ENCODE measurements at places on chromosomes 1 and 21.
A peak's percentile ranks its signal among the peaks of the same experiment; 100 is the strongest.

GRCh38 chr1:205237526-205238484 is 10.1 kb downstream of the TMCC2 start:
- no peak for DNase-seq

DNA sequence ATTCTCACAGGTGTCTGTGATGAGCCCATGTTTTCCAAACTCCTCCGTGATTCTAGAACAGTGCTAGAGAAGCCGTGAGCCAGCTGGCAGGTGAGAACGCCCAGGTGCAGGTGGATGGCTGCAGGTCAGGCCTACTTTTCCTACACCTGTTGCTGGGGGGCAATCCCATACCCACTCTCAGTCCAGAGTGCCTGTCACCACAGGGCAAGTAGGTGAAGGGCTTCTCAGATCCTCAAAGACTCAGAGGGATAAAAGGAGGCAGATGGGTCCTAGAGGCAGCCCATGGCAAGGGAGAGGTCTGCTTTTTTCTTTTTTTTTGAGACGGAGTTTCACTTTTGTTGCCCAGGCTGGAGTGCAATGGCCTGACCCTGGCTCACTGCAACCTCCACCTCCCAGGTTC is 50.7 kb upstream of the H6PD start:
- DNase-seq = no peak

GRCh38 chr1:11836955-11837766 is 10.4 kb downstream of the NPPA start:
- no peak for DNase-seq

GRCh38 chr1:203336097-203336496 is 14.8 kb downstream of the FMOD start:
- DNase-seq = no peak

GRCh38 chr21:41928621-41929220 is 25.1 kb downstream of the C2CD2 start:
- no peak for DNase-seq

DNA sequence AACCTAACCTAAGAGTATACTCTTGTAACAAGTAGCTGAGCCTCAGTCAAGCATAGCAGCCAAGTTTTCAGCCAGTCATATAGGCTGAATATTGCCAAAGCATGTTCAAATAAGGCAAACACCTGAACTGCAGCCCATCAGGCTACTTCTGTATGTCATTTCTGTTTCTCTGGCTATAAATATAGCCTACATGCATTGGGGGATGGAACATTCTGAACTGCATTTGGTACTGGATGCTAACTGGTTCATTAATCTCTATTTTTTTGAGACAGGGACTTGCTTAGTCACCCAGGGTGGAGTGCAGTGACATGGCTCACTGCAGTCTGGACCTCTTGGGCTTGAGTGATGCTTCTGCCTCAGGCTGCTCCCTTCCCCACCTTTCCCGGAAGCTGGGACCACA is 37.3 kb downstream of the MAST2 start:
- no peak for DNase-seq

DNA sequence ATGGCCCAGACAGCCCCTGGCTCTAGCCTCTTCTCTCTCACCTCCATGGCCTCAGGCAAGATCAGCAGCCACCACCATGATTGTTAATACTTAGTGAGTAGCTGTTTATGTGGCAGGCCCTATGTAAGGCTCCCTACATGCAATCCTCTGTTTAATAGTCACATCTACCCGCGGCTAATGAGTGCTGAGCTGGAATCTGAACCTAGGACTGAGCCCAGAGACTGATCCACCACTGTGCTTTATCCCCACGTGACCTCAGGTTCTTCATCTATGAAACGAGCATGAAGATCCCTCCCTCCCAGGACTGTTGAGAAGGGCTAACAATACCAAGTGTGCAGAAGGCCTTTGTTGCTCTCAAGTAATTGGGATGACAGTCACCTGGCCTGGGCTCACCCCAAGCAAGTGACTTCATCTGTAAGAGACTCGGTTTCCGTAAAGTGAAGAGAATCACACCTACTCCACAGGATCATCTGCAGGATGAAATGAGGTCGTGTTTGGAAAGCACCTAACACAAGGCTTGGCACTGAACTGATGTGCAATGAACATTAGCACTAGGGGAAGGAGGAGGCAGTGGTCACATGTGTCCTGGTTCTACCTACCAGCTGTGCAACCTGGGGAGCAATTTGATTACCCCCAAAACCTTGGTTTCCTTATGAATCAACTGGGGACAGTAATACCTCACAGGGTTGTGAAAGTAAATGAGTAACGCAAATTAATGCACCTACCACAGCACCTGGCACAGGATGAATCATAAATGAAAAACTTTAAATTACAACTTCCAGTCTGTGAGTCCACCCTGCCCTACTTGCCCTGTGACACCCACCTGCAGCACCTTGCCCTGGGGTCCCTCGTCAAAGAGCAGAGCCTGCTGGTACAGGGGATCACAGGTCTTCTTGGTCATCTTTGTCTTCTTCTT is 37.2 kb downstream of the RIMS3 start:
- DNase-seq = no peak

DNA sequence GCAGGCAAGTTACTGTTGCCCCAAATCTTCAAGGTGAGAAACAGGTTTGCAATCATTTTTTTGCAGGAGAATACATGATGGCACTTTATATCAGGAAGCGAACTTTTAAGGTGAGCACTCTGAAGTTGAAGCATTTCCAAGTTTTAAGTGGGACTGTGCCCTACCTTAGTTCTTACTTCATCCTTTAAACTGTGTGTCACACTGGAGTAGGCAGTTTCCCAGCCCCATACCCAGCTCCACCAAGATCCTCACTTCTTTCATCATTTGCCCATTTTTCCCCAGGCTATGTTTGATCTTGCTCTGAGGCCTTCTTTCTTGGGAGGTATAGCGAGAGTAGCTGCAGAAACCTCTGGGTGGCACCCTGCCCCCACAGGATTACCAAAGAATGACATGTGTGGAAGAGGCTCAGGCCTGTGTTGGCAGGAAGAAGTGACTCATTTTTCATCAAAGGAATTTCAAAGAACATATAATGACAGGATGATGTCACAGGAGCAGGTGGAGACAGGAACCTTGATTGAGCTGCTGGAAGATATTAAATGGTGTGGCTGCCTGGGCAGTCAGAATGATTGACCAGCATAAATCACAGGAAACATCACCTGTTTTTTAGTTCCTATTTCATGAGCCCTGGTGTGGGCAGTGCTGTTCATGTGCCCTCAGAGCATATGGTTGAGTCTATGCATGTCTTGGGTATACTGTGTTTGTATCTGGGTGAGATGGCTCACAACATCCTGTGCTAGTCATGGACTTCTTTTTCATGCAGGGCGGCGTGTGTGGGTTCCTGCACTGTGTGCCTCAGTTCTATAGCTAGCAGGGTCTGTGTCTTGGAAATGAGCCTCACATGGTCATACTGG is 20.8 kb upstream of the MACF1 start:
- peak; percentile 67 for DNase-seq

GRCh38 chr1:228987286-228987685 is 252.0 kb downstream of the RHOU start:
- no peak for DNase-seq

DNA sequence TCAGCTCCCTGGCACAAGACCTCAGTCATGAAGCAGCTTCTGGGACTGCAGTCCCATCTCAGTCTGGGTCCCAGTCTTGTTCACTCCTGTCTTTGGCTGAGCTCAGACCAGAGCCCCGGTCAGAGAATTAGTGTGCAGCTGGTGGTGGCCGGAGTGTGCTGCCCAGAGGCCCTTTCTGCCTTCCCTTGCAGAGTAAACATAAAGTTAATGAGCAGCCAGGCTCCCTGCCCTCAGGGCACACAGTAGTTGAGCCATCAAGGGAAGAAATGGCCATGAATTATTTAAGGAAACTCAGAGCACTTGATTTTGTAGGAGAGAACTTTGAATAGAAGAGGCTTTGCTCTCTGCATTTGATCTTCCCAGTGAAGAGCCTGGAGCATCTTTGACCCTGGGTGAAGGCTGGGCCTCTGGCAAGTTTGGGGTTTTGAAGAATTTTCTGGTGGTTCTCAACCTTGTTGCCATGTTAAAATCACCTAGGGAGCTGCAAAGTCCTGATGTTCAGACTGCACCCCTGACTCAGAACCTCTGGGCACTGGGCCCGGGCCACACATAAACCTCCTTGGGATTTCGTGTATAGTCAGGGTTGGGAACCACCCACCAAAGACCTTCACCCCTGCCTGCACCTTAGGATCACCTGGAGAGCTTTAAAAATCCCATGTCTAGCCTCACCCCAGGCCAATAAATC is 26.4 kb upstream of the SELENON start:
- no peak for DNase-seq

GRCh38 chr1:75115654-75116053 is 18.5 kb upstream of the LHX8 start:
- DNase-seq = no peak

- no peak for DNase-seq
These were observed 54.9 kb downstream of the DMRTA2 start for GRCh38 chr1:50368179-50369007.

GRCh38 chr21:38777015-38777414 is 28.7 kb upstream of the ETS2 start:
- no peak for DNase-seq

DNA sequence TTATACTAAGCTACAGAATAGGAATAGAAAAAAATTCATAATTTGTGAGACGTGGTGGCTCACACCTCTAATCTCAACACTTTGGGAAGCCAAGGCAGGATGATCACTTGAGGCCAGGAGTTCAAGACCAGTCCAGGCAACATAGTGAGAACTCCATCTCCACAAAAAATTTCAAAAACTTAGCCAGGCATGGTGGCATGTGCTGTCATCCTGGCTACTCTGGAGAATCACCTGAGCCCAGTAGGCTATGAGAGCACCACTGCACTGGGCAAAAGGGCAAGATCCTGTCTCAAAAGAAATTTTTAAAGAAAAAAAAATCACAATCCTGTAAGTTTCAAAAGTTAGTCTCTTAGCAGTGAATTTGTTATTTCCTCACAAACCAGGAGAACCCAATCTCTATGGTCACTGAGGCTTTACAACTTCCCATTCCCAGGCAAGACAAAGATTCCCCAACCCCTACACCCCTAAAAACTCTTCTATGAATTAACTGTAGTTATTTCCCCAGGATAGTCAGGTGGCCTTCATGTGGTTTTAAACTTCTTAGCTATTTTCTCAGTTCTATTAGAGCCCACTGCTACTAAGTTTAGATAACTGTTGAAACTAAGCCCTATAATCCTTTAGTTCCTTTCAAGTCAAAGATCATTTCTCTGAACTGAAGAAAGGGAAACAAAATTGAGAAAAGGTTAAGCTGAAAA is 74.5 kb downstream of the FOXJ3 start:
- DNase-seq = no peak

GRCh38 chr1:65490231-65491009 is 70.0 kb downstream of the LEPR start:
- no peak for DNase-seq

DNA sequence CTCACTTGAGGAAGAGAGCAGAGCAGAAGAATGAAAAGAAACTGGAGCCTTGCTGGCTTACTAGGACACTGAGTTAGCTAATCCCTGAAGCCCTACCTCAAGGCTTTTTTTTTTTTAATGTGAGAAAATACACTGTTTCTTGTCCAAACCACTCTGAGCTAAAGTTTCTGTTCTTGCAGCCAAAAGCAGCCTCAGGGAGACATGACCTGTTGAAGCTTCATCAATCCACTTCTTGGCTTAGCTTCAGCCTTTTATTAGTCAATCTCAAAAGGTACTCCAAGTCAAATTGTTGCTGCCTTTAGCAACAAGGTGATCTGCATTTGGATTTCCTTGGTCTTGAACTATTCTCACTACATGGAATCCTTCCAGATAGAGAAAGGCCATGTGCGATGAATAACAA is 33.7 kb downstream of the CCDC185 start:
- DNase-seq = no peak

DNA sequence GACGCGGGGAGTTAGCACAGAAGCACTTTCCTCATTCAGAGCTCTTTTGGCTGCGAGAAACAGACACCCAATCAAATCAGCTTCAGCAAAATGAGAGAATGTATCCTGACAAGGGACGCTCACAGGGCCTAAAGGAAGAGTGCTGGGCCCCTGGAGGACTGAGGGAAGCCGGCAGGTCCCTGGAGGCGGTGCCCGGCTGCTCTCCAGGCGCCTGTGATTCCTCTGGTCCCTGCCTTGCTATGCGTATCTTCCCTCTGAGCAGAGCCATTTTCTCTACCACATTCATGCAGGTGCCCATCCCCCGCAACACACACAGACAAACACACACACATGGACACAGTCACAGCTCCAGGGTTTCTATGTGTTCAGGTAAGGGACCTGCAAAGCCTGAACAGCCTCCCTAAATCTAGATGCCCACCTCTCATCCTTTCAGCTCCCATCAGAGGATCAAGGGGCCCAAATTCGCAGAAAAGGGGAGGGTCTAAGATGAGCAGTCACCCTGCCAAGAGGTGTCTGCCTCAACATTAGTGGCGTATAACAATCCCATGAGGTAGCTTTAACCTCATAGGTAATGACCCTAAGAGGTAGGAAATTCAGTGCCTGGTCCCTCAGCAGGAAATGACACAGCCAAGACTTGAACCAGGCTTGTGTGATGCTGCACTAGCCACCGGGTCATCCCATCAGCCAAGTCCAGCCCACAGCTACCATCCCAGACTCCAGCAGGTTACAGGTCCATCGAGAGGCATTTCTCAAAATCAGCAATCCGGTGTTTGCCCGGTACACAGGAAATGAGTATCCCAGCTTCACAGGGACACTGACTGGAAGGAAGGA is 29.0 kb downstream of the PTAFR start:
- DNase-seq = no peak

DNA sequence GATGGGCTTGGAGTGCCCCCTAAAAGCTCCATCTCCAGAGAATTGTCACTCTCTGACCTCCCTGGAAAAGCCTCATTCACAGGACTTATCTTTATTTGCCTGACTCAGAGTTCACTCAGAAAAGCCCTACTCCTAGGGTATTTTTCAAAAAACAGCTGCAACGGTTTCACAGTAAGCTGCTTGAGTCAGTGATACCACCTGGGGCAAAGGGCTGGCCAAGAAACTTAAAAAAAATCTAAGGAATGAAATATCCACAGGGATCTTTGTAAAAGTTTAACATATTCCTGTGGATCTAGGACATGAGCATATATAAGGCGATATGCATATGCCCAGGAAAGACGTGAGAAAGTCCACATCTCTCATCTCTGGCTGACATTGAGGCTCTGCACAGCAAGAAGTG is 33.8 kb upstream of the TSPAN2 start:
- DNase-seq = no peak

DNA sequence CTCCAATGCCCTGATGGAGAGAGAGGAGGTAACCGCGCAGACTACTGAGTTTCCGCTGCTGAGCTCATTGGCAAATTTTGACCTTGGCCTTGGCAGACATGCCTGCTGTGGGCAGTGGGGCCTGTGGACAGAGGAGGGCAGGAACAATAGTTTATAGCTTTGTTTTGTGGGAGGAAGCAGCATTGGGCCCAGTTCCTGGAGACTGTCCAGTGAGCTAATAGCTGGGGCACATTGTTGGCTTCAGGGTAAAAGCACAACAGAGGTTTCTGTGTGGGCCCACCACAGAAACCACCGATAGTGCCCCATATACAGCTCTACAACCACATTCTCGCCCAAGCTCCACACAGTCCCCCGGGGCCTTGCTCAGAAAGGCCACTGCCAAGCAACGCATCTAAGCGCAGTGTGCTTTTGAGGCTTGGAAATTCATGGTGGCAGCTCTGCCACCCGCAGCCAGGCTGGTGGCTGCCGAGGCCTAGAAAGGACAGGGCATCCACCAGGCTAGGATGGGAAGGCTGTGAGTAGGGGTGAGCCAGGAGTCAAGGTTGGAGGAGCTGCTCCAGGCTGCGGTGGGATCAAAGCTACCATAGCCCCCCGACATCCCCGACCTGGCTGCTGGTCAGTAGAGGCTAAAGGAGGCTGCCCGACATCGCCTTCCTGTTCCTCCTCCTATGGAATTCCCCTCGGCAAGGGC is 43.2 kb downstream of the NEK2 start:
- DNase-seq = no peak
